Activated CD4-positive, alpha-beta T cell treated with anti-CD3 and anti-CD28 coated beads, Interleukin-2, amount 10 ng/mL, durations not matched to agents 24 days and 14 days (primary cell): ENCODE measurements at places on chromosomes 7 and 10.

DNA sequence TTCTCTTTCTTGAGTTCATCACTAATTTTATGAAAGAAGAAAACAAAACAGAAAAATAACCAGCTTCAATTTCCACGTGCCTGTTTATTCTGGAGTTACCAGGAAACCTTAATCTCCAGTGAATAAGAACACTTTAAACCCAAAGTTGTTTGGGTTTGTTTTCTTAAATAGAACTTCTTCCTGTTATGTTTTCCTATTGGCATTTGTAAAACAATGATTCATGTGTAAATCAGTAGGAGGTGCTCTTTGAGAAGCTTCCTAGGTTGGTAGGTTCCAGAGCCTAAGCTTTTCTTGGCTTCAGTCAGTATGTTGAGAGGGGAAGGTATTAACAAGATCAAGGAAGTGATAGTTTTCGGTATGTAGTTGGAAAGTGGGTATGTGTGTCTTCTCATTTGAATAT lies 119.0 kb downstream of the BICC1 start:
- DNase-seq: no peak
- H3K4me1 ChIP-seq: no peaks in the 10 kb centered on the region
- no peak overlapping the region for H3K4me3 ChIP-seq
- H3K36me3 ChIP-seq: no peaks in the 10 kb centered on the region
- H3K27ac ChIP-seq: no peak overlapping the region

GRCh38 chr10:98344589-98345038 lies 70.4 kb downstream of the PYROXD2 start:
- H3K4me3 ChIP-seq: no peak overlapping the region
- H3K27me3 ChIP-seq: peaks cover 17% of the 10 kb centered on the region
- no peak for DNase-seq
- no peaks in the 10 kb centered on the region for H3K36me3 ChIP-seq
- peaks cover 2% of the 10 kb centered on the region for H3K4me1 ChIP-seq

GRCh38 chr10:14156104-14156503 lies 174.6 kb downstream of the FRMD4A start:
- H3K4me3 ChIP-seq: no peak overlapping the region
- no peak overlapping the region for H3K27ac ChIP-seq
- H3K27me3 ChIP-seq: peaks cover 14% of the 10 kb centered on the region
- DNase-seq: no peak
- no peaks in the 10 kb centered on the region for H3K4me1 ChIP-seq

DNA sequence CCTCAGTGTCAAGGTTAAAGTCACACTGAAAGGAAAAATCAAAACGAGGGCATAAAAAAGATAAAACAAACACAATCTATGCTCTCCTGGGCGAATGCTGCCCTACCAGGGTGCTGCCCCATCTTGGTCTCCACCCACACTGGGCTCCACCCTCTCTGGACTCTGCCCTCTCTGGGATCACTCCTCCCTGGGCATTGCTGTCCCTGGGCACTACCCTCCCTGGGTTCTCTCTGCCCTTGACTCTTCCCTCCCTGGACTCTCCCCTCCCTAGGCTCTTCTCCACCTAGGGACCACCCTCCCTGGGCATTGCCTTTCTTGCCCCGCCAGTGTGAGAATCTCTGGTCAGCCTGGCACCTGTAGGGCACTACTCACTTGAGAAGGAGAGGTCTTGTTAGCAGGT lies 8.6 kb downstream of the GDF2 start:
- no peaks in the 10 kb centered on the region for H3K4me1 ChIP-seq
- no peak for DNase-seq
- no peaks in the 10 kb centered on the region for H3K36me3 ChIP-seq
- no peak overlapping the region for H3K27ac ChIP-seq
- no peak overlapping the region for H3K4me3 ChIP-seq
